ENCODE measurements at places on chromosomes 11 and 22.

DNA sequence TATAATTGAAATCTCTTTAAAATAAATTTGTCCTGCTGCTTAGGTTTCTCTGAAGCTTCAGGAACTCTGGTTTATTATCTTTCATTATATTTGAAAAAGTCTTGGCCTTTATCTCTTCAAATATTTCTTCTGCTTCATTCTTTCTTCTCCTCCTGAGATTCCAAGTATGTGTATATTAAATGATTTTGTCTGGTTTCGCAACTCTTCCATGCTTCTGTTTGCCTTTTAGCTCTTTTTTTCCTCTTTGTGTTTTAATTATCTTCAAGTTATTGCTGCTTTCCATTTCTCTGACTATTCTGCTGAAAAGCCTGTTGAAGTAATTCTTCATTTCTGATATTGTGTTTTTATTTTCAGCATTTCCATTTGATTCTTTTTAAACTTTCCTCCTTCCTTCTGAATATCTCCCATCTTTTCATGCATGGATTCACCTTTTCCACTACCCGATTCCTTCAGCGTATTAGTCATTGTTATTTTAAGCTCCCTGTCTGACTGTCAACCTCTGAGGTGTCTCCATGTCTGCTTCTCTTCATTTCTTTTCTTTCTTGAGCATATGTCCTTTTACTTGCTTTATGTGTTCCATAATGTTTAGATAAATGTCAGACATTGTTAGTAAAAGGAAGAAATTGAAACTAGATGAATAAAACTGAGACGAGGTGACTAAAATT, 46.6 kb upstream of the CTSC start:
- no peaks in the 10 kb centered on the region for H3K36me3 ChIP-seq
- no peak for DNase-seq
- H3K4me1 ChIP-seq: peaks cover 15% of the 10 kb centered on the region
- no peaks in the 10 kb centered on the region for H3K27me3 ChIP-seq
- H3K4me3 ChIP-seq: no peak overlapping the region

DNA sequence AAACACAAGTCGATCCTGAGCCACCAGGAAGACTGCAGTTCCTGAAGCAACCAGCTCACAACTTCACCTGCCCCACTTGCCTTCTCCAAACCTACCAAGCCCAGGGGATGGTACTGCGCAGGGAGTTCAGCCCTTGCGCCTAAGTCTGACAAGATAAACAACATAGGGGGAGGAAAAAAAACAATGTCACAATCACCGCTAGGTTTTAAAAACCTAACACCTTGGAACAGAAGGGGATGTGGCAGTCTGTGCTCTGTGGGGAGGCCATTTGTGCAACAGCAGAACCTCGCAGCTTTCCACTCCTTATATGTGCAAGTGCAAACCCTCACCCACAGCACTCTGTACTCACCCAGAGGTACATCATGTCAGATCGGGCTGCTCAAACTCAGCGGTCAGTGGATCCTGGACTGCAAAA, 134.2 kb downstream of the RBFOX2 start:
- peaks cover 10% of the 10 kb centered on the region for H3K27me3 ChIP-seq
- H3K4me3 ChIP-seq: no peak overlapping the region
- H3K36me3 ChIP-seq: no peaks in the 10 kb centered on the region
- no peak for DNase-seq

- no peak for DNase-seq
- no peaks in the 10 kb centered on the region for H3K27me3 ChIP-seq
- peaks cover 2% of the 10 kb centered on the region for H3K36me3 ChIP-seq
- no peak overlapping the region for H3K4me3 ChIP-seq
- no peaks in the 10 kb centered on the region for H3K4me1 ChIP-seq
- H3K27ac ChIP-seq: no peak overlapping the region
Measured at GRCh38 chr11:84990141-84990540, 637.0 kb downstream of the DLG2 start.

- H3K27ac ChIP-seq: no peak overlapping the region
- no peaks in the 10 kb centered on the region for H3K36me3 ChIP-seq
- peaks cover 5% of the 10 kb centered on the region for H3K27me3 ChIP-seq
- DNase-seq: no peak
Measured at GRCh38 chr11:11397036-11397415, 44.0 kb upstream of the CSNK2A3 start.

DNA sequence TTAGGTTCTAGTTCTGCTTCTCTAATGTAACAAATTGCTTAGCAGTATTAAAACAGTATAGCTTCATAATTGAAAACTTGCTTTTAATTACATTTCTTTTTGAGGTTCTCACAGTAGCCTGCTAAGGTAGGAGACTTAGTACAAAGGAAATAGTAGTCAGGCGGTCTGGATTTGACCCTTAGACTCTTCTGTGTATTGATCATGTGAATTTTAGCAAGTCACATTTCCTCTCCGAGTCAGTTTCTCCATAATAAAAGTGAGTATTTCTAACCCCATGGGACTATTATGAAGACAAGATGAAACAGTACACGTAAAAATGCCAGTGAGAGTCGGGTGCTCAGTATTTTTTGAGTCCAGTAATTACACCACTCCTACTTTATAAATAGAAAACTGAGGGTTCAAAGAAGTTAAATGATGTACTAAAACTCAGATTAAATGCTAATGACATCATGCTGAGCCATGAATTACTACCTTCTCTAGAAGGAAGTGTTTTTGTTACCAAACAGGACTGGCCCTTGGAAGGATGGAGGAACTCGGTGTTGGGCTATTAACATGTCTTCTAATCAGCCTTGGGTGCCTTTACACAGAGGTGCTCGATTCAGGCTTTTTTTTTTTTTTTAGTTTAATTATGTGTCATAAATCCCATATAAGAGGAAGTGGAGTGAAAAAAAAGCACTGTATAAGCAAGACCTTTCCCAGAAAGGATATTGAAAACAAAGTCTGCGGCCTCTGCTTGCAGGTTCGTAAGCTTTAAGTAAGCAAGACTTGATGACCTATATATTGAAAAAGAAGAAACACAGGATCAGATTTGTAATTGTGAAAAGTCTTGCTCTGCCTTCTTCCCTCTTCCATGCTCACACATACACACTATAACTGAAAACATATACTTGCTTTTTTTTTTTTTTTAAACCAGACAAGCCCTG, 109.0 kb downstream of the EMSY start:
- H3K4me1 ChIP-seq: peaks cover 10% of the 10 kb centered on the region
- H3K27ac ChIP-seq: peak overlapping the region; percentile 32
- peaks cover 24% of the 10 kb centered on the region for H3K36me3 ChIP-seq
- H3K27me3 ChIP-seq: no peaks in the 10 kb centered on the region

- H3K4me3 ChIP-seq: no peak overlapping the region
- H3K27me3 ChIP-seq: no peaks in the 10 kb centered on the region
- H3K27ac ChIP-seq: no peak overlapping the region
- H3K36me3 ChIP-seq: no peaks in the 10 kb centered on the region
- peaks cover 37% of the 10 kb centered on the region for H3K4me1 ChIP-seq
- no peak for DNase-seq
Measured at GRCh38 chr11:9862981-9863380, 199.1 kb downstream of the SWAP70 start.

- DNase-seq: no peak
- peaks cover 63% of the 10 kb centered on the region for H3K36me3 ChIP-seq
- H3K27ac ChIP-seq: peak overlapping the region; percentile 70
- no peak overlapping the region for H3K4me3 ChIP-seq
Measured at GRCh38 chr11:128453444-128454336, 133.7 kb downstream of the ETS1 start.

Measured in activated T-cell treated with anti-CD3 and anti-CD28 coated beads, Interleukin-2, amount 50 U/mL, for 24 hours (primary cell).